Activated B cell treated with CpG ODN at 0.5 μM for 24 hours (primary cell): ENCODE measurements at places on chromosomes 5 and 9. TPM values are rescaled to one million over a fixed set of nuclear protein-coding genes. Genes with fewer than 3 reads are reported as not detected.

DNA sequence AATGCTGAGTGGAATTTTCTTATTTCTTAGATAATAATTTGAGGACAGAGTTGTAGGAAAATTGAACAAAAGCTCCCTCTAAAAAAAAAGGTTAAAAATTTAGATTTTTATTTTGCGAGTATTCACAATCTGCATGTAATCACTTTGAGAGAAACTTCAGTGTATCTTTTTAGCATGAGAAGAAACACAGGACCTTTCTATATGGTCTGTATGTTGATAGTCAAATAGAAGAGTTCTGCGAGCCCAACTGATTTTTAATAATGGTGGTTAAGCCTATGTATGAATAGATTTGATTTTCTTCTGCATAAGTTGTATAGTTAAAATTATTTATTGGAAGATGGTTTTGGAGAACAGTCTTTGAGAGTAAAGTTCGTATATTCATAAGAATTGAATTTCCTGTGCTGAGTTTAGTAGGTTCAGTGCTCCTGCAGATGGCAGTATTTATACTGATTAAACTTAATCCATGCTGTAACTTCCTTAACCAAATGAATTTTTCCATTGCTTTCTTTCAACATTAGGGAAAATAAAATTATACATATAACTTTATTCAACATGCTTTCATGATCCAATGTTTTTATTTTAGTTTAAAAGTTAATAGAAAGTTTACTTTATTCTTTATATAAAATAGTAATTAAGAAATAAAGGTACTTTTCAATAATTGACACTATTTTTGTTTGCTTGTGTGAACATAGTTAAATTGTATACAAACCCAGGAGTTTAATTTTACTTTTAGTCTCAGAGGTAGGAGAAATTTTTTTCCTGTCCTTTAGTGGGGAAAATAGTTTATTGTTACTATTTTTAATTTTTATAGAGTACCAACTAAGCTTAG is 19.6 kb downstream of the TCERG1 start:
- no peak for DNase-seq
- no peaks in the 10 kb centered on the region for H3K27me3 ChIP-seq
- H3K4me3 ChIP-seq = no peak overlapping the region
- peaks cover 3% of the 10 kb centered on the region for H3K4me1 ChIP-seq

- H3K27ac ChIP-seq = no peak overlapping the region
- H3K27me3 ChIP-seq = no peaks in the 10 kb centered on the region
- no peak overlapping the region for H3K4me3 ChIP-seq
Observed at GRCh38 chr9:108484468-108484867, 371.3 kb downstream of the ACTL7B start.

DNA sequence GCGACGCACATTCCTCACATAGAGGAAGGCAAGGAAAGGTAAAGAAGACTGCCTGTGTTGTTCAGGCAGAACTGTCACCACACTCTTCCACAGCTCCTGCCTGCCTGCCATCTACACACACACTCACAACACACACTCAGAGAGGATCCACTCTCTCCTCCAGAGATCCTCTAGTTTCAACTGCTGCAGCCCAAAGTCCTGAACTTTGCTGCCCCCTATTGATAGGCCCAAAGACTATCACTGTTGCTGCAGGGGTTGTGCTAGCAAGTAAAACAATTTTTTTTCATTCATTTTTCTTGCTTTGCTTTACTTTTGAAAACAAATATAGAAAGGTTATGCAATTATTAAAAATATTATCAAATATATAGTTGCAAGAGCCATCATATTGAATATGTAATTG is 5.9 kb upstream of the CFAP90 start:
- H3K27ac ChIP-seq = no peak overlapping the region
- no peak for DNase-seq
- peaks cover 37% of the 10 kb centered on the region for H3K36me3 ChIP-seq

GRCh38 chr5:66892716-66893115 is 296.5 kb downstream of the MAST4 start:
- H3K36me3 ChIP-seq = no peaks in the 10 kb centered on the region
- DNase-seq = no peak
- H3K27ac ChIP-seq = no peak overlapping the region
- H3K4me3 ChIP-seq = no peak overlapping the region
- no peaks in the 10 kb centered on the region for H3K4me1 ChIP-seq
- H3K27me3 ChIP-seq = peaks cover 7% of the 10 kb centered on the region

DNA sequence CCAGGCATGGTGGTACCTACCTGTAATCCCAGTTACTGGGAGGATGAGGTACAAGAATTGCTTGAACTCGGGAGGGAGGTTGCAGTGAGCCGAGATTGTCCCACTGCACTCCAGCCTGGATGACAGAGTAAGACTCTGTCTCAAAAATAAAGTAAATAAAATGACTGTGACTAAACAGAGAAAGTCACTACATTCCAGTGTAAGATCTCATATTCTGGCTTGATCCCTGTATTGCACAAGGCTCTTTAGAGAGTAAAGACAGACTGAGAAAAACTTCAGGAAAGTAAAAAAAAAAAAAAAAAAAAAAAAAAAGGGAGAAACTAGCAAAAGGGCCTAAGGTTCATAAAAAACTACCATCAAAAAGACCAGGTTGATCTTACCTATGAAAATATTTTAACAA is 106.6 kb upstream of the PJA2 start:
- H3K4me3 ChIP-seq = no peak overlapping the region
- no peaks in the 10 kb centered on the region for H3K36me3 ChIP-seq
- DNase-seq = no peak
- H3K27ac ChIP-seq = no peak overlapping the region
- H3K4me1 ChIP-seq = peaks cover 8% of the 10 kb centered on the region

DNA sequence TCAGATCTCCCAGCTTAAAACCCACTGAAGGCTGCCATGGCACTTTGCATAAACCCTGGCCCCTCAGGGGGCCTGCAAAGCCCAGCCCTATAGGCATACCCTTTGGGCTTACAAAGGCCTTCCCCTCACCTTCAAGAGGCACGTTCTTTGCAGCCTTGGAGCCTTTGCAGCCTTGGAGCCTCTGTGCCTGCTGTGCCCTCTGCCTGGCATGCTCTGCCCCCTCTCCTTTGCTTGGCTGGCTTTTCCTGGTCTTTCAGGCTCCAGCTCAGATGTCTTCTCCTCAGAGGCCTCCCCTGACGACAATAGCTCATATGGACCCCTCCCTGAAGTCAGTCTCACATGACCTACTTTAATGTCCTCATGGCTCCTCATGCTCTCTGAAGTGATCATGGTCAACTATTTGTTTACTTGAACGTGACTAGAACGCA is 60.3 kb downstream of the CXXC5 start:
- H3K36me3 ChIP-seq = no peaks in the 10 kb centered on the region
- H3K27me3 ChIP-seq = peaks cover 3% of the 10 kb centered on the region
- H3K4me1 ChIP-seq = peaks cover 39% of the 10 kb centered on the region
- DNase-seq = no peak

GRCh38 chr9:114271556-114272510 is 51.1 kb upstream of the ORM1 start:
- no peaks in the 10 kb centered on the region for H3K36me3 ChIP-seq
- no peak overlapping the region for H3K4me3 ChIP-seq
- H3K27me3 ChIP-seq = peaks cover 4% of the 10 kb centered on the region
- no peak for DNase-seq

Gene ARHGAP26
- total RNA-seq = 14.0 and 20.9 TPM in 2 replicates

Gene KIF4B
- not detected in 2 replicates for total RNA-seq

Gene SPATA6L
- total RNA-seq = 0.53 TPM in 1 of 2 replicates, not detected in the other

Gene SPRY4
- total RNA-seq = not detected in 2 replicates

Gene CORO2A
- total RNA-seq = 0.59 and 0.78 TPM in 2 replicates
